Cerebellar nuclear complex (tissue), 1 donor: ENCODE measurements at places on chromosomes 6 and 20.

DNA sequence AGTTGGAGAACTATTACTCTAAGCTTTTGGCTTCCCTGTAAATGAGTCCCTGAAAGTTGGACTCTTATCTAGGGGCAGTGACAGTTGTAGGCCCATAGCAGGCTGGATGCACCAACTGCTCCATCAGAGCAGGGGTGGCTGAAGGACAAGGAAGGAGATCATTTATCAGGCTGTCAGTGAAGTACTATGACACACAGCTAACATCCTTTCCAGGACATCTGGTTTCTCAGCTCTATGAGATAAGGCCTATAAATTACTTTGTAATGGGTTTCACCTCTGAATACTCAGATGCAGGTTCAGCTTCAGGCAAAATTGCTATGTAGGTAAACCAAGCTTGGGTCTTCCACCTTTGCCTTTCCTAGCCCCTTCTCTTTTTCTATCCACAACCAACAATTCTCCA lies 468.5 kb downstream of the KIF16B start:
- no peak for DNase-seq

DNA sequence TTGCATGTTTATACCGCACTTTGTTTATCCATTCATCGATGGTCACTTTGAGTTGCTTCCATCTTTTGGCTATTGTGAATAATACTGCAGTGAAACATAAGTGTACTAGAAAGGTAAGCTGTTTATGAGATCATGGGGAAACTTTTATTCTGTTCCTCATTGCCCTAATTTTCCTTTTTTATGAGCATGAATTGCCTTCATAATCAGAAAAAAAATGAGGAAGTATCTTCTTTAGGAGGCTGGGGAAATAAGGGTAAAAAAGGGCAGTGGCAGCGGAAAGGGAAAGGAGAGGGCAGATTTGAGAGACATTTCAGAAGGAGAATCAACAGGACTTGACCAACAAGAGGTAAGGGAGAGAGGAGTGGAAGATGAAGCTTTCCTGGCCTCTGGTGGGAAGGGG lies 14.3 kb upstream of the SERINC3 start:
- no peak for DNase-seq

DNA sequence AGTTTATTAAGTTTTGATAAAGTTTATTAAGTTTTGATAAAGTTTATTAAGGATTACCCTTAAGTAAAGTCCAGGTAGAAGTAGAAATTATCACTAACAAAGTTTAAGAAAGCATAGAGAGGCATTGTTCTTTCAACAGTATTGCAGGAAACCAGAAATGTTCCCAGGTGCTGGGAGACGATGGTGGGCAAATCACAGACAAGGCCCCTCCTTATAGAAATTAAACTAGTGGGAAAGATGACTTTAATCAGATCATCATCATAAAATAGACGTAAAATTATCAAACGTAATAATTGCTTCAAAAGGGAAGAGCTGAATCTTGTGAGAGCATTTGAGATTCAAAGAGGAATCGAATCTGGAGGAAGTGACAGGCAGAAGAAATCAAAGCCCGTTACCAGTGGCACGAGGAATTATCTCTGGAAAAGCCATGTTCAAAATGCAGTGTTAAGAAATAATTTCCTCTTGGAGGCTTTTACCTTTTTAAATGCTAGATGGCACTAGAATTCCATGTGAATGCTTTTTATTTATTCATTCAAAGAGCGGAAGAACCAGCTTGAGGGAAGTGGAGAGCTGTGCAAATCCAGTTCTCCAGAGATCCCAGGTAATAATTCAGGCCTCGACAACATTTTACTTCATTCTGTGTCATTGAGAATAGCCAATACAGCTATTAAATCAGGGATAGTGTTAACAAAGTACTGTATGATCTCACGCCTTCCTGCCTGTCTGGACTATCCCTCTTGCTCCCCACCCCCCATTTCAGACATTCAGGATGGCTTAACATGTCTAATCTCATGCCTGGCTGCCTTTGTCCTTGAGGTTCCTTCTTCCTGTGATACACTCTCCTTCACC lies 1.0 kb upstream of the APMAP start:
- DNase-seq: no peak

DNA sequence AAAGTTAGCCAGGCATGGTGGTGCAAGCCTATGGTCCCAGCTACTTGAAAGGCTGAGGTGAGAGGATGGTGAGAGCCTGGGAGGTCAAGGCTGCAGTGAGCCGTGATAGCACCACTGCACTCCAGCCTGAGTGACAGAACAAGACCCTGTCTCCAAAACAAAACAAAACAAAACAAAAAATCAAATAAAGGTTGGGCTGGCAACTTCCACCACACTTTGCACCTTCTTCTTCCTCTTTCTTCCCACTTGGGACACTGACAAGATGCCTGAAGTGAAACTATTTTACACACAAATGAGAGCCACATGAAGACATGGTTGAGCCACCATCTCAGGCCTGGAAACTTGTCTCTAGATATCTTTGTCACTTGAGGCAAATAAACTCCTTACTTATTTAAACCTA lies 53.8 kb upstream of the CCDC28A start:
- no peak for DNase-seq

DNA sequence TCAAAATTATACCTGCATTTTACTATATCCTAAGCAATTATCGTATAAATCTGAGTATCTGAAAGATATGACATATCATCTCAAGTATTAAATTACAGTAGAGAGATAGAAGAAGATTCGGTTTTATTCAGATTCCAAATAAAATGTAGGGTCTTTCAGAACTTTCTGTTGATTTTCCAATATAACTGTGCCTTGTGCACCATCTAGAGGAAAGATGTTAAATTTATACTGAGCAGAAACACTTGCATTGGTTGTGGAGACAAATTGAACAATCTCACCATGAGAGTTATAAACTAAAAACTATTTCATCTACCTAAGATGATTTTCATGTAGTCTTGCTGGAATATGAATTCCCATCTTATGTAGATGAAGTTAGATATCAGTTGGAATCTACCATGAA lies 26.8 kb upstream of the HSF2 start:
- no peak for DNase-seq

DNA sequence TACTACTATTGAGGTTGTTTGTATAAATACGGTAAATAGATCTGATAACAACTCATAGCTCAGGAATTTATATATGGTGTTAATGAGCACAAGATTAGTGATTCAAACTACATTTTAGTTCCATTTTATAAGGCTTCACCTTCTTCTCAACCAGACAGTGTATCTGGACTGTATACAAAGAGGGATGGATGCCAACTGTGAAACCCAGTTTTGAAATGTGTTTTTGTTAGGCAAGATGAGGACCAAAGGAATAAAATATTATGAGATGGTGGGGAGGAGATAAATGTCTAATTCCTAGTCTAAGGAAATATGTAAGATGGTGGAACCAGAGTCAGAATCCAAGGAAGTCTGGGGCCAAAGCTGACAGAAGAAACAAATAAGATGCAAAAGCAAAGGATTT lies 329.0 kb downstream of the GRIK2 start:
- no peak for DNase-seq

GRCh38 chr6:4114123-4114522 lies 21.3 kb downstream of the ECI2 start:
- no peak for DNase-seq
